GM10248 (cell line): ENCODE measurements at places on chromosomes 2 and 18.

DNA sequence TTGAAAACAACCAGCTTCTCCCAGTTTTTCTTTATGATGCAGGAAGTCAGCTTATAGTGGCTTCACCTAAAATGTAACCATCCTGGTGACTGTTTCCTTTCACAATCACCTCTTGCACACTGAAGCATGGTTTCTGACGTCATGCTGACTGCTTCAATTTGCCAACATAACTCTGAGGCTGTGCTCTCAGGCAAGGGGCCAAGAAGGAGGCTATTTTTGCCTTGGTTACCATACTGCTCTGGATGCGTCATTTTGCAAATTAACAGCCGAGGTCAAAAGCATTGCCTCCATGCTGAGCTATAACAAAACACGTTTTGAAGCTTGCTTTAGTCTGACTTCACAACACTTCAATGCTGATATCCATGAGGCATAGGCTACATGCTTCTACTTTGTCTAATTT is 397.8 kb downstream of the METTL4 start:
- DNase-seq, result no peak

- DNase-seq, result no peak
Observed at GRCh38 chr2:150997702-150998440, 263.8 kb downstream of the RBM43 start.

GRCh38 chr18:75475228-75475627 is 47.7 kb upstream of the SMIM21 start:
- no peak for DNase-seq

- no peak for DNase-seq
Observed at GRCh38 chr2:239202836-239203235, 198.0 kb downstream of the HDAC4 start.

- DNase-seq, result no peak
Observed at GRCh38 chr18:7684966-7685365, 117.8 kb downstream of the PTPRM start.

- no peak for DNase-seq
Observed at GRCh38 chr2:33304032-33304864, 172.2 kb upstream of the RASGRP3 start.

GRCh38 chr2:6343076-6343475 is 522.6 kb downstream of the CMPK2 start:
- DNase-seq, result no peak

- DNase-seq, result no peak
Observed at GRCh38 chr2:34808426-34808825, 1209.3 kb upstream of the FAM98A start.

- no peak for DNase-seq
Observed at GRCh38 chr18:22084547-22084946, 84.8 kb upstream of the GATA6 start.
